ENCODE measurements at places on chromosomes 13 and 19.

- peak overlapping the region; percentile 18 for H3K27ac ChIP-seq
- H3K27me3 ChIP-seq: no peaks in the 10 kb centered on the region
- H3K4me1 ChIP-seq: peaks cover 66% of the 10 kb centered on the region
Measured at GRCh38 chr19:1853295-1854038, 5.2 kb upstream of the REXO1 start.

DNA sequence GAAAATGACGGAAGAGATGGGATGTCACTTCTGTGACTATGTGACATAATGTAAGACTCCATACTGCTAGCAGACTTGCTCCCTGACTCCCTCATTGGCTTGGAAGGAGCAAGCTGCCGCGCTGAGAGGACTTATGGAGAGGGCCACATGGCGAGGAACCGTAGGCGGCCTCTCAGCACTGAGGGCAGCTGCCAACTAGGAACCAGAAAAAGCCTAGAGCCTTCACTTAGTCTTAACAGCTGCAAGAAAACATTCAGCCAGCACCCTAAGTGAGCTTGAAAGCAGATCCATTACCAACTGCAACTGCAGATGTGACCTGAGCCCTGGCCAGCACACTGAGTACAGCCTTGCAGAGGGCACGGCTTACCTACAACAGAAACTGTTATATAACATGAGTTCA, 33.9 kb downstream of the USP12 start:
- H3K4me1 ChIP-seq: peaks cover 19% of the 10 kb centered on the region
- H3K4me3 ChIP-seq: no peak overlapping the region
- no peaks in the 10 kb centered on the region for H3K36me3 ChIP-seq
- DNase-seq: no peak
- H3K27ac ChIP-seq: no peak overlapping the region
- H3K27me3 ChIP-seq: no peaks in the 10 kb centered on the region

GRCh38 chr13:49643035-49643646, 14.8 kb downstream of the ARL11 start:
- peak; percentile 58 for DNase-seq
- H3K27me3 ChIP-seq: no peaks in the 10 kb centered on the region
- H3K27ac ChIP-seq: no peak overlapping the region
- peaks cover 16% of the 10 kb centered on the region for H3K4me1 ChIP-seq

DNA sequence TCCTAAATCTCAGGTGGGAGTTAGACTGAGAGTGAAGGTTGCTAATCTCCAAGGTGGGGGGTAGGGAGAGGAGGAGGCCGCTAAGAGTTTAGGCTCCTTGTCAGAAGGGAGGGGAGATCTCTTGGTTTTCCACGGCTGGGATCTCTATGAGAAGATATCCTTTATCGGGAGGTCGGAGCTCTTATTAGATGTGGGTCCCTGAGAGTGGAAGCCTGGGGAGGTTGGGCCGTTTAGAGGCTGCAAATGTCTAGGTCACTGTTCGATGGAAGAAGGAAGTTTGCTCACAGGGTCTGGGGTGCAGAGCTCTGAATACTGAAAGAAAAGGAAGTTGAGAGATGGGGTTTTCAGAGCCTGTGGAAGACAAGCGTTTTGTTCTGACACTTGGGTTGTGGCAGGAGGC, 3.8 kb downstream of the MYADM start:
- peak; percentile 75 for DNase-seq
- peak overlapping the region; percentile 98 for H3K27ac ChIP-seq
- H3K36me3 ChIP-seq: peaks cover 5% of the 10 kb centered on the region
- no peak overlapping the region for H3K4me3 ChIP-seq
- peaks cover 66% of the 10 kb centered on the region for H3K4me1 ChIP-seq

DNA sequence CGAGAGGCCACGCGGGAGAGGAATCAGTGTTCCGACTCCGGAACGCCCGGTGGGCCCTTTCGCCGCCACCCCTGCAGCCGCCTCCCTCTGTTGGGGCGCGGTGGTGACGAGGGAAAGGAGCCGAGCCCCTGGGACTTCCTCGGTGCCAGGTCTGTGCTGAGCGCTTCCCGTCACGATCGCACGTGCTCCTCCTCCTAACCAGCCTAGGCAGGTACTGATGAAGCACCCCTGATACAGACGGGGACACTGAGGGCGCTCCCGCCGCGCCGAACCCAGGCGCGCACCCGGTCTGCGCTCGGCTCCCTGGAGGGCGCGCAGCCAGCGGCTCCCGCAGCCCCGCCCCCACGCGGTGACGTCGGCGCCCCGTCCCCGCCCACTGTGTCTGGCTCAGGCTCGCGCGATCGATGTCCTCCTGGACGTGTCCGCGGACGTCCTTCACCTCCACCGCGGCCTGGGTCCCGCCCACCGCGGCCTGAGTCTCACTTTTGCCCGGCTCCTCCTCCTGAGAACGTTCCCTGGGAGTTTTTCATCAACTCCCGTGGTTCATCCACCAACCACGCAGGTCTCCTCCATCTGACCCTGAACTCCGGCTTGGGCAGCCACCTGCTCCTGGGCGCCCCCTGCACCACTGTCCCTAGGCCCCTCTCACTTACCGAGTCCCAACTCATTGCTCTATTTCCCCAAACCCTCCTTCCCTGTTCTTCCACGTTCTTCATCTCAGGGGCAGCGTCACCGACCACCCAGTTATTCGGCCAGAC, 2.6 kb upstream of the KLK15 start:
- peak overlapping the region; percentile 51 for H3K4me3 ChIP-seq
- H3K27me3 ChIP-seq: no peaks in the 10 kb centered on the region
- no peak overlapping the region for H3K27ac ChIP-seq
- H3K4me1 ChIP-seq: peaks cover 11% of the 10 kb centered on the region
- DNase-seq: peak; percentile 84
- no peaks in the 10 kb centered on the region for H3K36me3 ChIP-seq

GRCh38 chr13:49436890-49437289, 7.0 kb downstream of the CAB39L start:
- H3K27ac ChIP-seq: no peak overlapping the region
- DNase-seq: no peak
- peaks cover 5% of the 10 kb centered on the region for H3K36me3 ChIP-seq
- no peak overlapping the region for H3K4me3 ChIP-seq
- no peaks in the 10 kb centered on the region for H3K27me3 ChIP-seq

GRCh38 chr13:113929628-113930615, 44.0 kb downstream of the C13orf46 start:
- no peaks in the 10 kb centered on the region for H3K4me1 ChIP-seq

DNA sequence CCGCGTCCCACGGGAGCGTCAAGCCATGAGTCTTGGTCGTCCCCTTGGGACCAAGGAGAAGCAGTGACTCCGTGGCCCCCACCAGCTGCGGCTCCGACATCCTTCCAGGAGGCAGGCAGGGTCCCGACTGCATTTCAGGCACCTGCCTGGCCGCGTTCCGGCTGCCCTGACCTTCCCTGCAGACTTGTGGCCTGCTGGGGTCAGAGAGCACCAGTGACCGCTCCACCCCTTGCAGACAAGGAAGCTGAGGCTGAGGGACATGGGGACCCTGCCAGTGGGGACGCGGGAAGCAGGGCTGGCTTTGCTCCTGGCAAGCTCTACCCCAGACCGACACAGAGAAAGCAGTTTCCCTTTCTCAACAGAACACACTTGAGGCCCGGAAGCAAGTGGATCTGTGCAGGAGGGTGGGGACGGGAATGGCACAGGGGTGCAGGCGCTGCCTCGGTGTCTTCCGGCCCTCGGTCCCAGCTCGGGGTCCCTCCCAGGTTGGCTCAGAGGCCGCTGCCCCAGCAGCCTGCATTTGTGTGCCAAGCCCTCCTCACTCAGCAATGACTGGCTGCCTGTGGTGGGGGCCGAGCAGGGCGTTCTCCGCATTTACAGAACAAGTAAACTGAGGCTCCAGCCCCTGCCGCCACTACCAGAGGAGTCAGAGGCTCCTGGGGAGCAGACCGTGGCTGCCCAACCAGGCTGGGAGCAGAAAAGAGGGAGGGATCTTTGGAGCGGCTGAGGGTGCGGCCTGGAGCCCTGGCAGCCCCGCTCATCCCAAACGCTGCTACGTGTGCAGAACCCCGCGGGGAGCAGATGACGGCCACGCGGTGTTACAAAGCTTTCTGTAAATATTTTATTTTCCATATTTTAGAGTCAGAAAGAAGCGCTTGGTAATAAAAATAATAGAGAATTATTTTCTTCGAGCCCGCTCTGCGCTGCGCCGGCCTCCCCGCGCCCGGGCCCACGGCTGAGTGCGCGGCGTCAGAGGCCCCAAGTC, 43.9 kb downstream of the GAS6 start:
- peaks cover 11% of the 10 kb centered on the region for H3K4me1 ChIP-seq
- no peak for DNase-seq
- H3K4me3 ChIP-seq: no peak overlapping the region
- H3K27ac ChIP-seq: no peak overlapping the region
- H3K36me3 ChIP-seq: no peaks in the 10 kb centered on the region

GRCh38 chr13:30664689-30665275, 47.1 kb downstream of the USPL1 start:
- H3K4me3 ChIP-seq: no peak overlapping the region
- no peaks in the 10 kb centered on the region for H3K36me3 ChIP-seq
- no peak for DNase-seq

GRCh38 chr13:75482070-75482819, at the start of gene TBC1D4:
TSS of gene TBC1D4 (minus strand) at chr13:75482169. CDS start at chr13:75481767, 402 bp downstream.
- no peak within 1 kb of the TSS for H3K27ac ChIP-seq
- peak; percentile 81 for DNase-seq
- H3K36me3 ChIP-seq: no peaks in the 10 kb centered on the region
- H3K4me1 ChIP-seq: peaks cover 14% of the 10 kb centered on the region
- H3K27me3 ChIP-seq: no peaks in the 10 kb centered on the region

GRCh38 chr13:36548129-36548528, 115.8 kb downstream of the CCNA1 start:
- H3K36me3 ChIP-seq: no peaks in the 10 kb centered on the region
- H3K27me3 ChIP-seq: no peaks in the 10 kb centered on the region
- H3K4me3 ChIP-seq: no peak overlapping the region

DNA sequence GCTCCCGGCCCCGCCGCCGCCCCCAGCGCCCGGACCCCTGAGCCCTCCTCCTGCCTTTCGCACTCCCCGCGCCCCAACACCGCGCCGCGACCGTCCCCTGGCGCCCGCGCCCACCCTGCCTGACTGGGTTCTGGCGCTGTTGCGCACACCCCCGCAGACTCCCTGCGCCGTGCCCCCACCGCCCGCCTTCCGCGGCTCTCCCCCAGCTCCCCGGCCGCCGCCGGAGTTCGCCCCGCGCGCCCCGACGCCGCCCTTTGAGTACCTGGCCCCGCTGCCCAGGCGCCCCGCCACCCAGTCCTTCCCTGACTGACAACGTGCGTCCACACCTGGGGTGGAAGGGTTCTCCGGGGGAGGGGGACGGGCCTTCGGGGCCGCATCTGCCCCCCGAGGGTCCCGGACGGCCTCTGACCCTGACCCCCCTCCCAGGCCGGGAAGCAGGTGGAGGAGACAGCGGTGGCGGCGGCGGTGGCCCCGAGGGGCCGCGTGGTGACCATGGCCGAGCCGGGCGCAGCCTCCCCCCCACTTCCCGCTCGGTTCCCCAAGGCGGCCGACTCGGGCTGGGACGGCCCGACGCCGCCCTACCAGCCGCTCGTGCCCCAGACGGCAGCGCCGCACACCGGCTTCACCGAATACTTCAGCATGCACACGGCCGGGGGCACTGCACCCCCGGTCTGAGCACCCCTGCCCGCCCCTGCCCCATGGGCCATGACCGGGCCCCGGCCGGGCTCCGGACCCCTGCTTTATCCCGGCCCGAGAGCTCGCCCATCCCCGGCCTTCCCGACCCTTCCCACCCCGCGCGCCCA, 1.4 kb upstream of the MEGF8 start:
- peaks cover 23% of the 10 kb centered on the region for H3K27me3 ChIP-seq
- no peaks in the 10 kb centered on the region for H3K36me3 ChIP-seq
- H3K27ac ChIP-seq: no peak overlapping the region
- DNase-seq: peak; percentile 63

- no peaks in the 10 kb centered on the region for H3K27me3 ChIP-seq
- no peak overlapping the region for H3K27ac ChIP-seq
- DNase-seq: no peak
- peaks cover 3% of the 10 kb centered on the region for H3K36me3 ChIP-seq
- peaks cover 13% of the 10 kb centered on the region for H3K4me1 ChIP-seq
Measured at GRCh38 chr19:7908078-7908699, 4.5 kb downstream of the MAP2K7 start.

- no peaks in the 10 kb centered on the region for H3K4me1 ChIP-seq
- no peak overlapping the region for H3K27ac ChIP-seq
- no peaks in the 10 kb centered on the region for H3K36me3 ChIP-seq
- DNase-seq: no peak
- H3K4me3 ChIP-seq: no peak overlapping the region
- H3K27me3 ChIP-seq: no peaks in the 10 kb centered on the region
Measured at GRCh38 chr13:93254775-93255174, 28.2 kb downstream of the GPC6 start.

DNA sequence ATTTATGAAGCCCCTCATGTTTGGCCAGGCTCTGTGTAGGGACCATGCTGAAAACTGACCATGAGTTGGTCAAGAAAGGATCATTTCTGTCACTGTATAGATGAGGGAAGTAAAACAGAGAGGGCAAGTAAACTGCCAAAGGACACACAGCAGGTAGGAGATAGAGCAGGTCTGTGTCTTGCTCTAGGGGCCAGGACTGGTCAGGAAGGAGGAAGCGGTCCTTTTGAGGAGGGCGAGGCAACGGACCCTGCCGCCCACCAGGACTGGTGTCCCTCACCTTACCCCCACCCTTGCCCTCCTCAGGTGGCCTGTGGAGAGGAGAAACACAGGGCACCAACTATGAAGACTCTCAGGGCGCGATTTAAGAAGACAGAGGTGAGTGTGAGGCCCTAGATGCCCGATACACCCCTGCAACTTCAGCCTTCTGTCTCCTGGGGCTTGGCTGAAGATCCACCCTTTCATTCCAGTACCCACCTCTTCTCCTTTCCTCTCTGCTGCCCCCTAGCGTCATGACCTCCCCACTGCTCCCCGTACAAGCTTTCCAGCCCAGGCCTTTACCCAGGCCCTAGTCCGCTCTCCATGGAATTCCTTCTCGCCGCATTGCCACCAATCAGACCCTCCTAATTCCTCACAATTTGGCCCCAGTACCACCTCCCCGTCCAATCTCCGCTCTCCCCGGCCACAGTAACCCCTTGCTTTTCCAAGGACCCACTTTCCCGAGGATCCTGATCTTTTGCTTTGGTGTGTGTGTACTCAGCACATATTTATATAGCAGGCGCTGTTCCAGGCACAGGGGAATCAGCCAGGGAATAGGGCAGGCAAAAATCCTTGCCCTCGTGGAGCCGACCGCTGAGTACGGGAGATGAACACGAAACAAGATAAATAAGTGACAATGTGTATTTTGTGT, 3.9 kb downstream of the ANKRD24 start:
- DNase-seq: peak; percentile 71
- H3K4me3 ChIP-seq: no peak overlapping the region
- H3K27ac ChIP-seq: no peak overlapping the region
- no peaks in the 10 kb centered on the region for H3K27me3 ChIP-seq
- no peaks in the 10 kb centered on the region for H3K36me3 ChIP-seq

- H3K27ac ChIP-seq: no peak overlapping the region
- H3K4me3 ChIP-seq: no peak overlapping the region
- no peaks in the 10 kb centered on the region for H3K27me3 ChIP-seq
- H3K4me1 ChIP-seq: no peaks in the 10 kb centered on the region
Measured at GRCh38 chr13:103157434-103158145, 91.4 kb upstream of the SLC10A2 start.

DNA sequence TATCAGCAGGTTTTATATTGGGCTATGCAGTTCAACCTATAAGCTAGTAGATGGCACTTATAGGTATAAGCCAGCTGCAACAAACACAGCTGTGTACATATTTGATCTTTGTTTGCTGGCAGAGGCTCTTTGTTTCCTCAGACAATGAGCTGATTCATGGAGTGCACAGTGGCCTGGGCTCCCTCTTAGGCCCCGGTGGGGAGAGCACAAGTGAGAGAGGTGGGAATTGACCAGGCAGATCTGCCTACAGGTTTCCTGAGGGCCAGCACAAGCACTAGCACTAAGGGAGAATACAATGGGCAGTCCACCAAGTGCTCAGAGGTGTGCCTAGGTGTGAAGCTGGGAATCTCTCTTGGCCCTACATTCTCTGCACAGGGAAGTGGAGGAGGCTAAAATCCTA, 1390.7 kb downstream of the SLITRK5 start:
- no peaks in the 10 kb centered on the region for H3K4me1 ChIP-seq
- no peaks in the 10 kb centered on the region for H3K36me3 ChIP-seq
- no peaks in the 10 kb centered on the region for H3K27me3 ChIP-seq

Data from B cell (primary cell).